ENCODE measurements at places on chromosomes 2 and 18.

DNA sequence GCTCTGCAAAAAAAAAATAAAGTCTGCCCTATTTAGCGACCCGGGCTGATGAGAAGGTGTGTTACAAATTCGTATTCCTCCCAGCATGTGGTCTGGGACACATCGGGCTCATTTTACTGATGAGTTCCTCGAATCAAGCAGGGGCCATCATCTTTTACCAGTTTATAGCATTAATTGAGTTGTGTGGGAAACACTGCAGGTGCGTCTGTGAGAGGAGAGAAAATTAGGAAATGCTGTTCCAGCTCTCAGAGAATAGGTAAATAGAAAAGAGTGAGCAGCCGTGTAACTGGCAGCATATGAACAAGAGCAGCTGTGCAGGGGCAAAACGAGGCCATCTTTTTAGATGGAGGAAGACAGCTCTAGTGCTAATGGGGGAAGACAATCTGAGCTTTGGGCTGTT lies 216.7 kb downstream of the SETBP1 start:
- DNase-seq, result no peak

DNA sequence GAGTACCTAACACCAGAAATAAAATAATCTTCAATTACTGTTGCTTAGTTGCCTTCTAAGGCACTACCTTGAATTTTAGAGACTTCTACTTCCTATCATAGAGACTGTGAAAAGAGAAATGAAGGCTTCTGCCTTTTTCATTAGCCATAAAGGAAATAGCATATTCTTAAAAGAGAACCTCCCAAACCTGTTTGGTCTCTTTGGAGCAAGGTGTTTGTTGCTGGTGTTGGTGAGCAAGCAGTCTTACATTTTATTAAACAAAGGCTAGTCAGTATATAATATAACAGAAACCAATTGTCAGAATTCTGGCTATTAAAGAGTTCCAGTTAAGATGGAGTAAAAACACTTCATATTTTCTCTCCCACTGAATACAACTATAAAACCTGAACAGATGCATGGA lies 116.4 kb downstream of the TAF4B start:
- no peak for DNase-seq

- DNase-seq, result no peak
These were observed 616 bp downstream of the EML6 start for GRCh38 chr2:54723996-54724559.

- no peak for DNase-seq
These were observed 53.6 kb downstream of the POLE4 start for GRCh38 chr2:75012080-75012479.

- no peak for DNase-seq
These were observed 85.2 kb downstream of the NYAP2 start for GRCh38 chr2:225484751-225485150.

DNA sequence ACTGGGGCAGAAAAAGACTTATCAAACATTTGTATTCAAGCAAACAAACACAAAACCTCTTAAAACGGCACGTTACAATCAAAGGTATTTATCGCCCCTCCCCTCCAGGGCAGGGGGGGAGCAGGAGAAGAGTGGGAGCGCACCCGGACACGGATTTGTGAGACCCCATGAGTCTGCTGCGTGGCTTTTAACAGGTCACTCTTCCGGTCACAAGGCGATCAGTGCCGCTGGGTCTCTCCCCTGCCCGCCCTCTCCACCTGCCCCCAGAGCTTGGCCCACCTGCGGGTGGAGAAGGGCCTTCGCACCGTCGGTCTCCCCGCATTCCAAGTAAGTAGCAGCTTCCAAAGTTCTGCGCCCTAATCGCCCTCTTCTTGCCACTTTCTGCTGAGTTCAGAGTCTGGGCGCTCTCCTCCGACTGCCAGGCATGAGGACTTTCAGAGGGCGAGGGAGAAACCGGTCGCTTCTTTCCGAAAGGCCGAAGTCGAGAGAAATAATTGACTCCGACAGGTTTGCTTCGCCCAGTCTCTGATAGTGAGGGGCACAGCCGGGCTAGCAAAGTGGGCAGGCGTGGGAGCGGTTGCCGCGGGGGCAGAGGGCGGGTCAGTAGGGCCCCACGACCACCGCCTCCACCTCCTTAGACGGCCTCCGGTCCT lies 800 bp downstream of the RPRM start:
- DNase-seq, result no peak

GRCh38 chr2:53944542-53944941 lies 26.3 kb downstream of the PSME4 start:
- DNase-seq, result no peak

DNA sequence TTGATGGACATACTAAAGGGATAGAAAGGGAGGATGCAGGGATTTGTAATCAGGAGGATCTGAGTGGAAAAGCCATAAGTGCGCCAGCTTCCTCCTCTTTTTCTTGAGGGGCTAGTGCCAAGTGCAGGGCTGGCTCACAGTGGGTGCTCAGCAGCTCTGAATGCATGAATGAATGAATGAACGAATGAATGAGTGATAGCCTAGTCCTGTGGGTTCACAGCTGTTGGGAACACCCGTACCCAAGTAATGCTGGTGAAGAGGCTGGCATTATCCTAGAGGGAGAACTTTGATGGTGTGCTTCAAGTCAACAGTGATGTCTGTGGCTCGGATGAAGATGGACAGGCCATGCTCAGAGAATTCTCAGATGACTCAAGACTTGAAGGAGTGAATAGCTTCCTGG lies 108.8 kb downstream of the KCTD1 start:
- DNase-seq, result no peak

- DNase-seq, result no peak
These were observed 672.7 kb downstream of the ZEB2 start for GRCh38 chr2:143847257-143847656.

DNA sequence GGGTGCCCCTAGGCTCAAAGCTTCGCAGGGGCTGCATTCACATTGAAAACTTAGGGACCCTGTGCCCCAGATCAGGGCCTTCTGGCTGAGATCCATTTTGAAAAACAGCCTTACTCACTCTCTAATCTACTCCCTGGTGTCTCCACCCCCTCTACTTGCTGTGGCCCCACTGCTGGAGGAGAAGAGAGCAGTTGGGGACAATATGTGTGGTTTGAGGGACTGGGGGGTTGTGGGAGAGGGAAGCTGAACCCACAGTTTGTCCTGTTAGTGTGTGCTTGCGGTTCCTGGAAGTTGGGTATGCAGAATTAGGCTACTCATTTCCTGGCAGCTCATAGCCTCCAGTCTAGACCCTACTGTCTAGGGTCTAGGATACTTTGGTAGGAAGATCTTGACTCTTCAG lies 211.4 kb downstream of the PRKCE start:
- DNase-seq, result no peak

GRCh38 chr2:180607514-180608049 lies 372.8 kb upstream of the UBE2E3 start:
- DNase-seq, result no peak

DNA sequence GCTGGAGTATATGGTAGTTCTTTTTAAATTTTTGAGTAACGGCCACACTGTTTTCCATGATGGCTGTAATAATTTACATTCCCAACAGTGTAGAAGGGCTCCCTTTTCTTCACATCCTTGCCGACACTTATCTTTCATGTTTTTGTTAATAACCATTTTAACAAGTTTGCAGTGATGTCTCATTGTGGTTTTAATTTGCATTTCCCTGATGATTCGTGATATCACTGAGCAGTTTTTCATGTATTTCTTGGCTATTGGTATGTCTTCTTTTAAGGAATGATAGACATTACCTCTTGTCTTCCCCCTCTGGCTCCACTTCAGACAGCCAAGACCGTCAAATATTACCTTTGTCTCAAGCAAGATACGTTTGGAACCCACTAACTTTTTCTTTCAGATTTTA lies 371.1 kb upstream of the NRP2 start:
- peak; percentile 14 for DNase-seq

- no peak for DNase-seq
These were observed 262.0 kb downstream of the CAMKMT start for GRCh38 chr2:44623622-44624351.

- DNase-seq, result no peak
These were observed 2.8 kb downstream of the ARID5A start for GRCh38 chr2:96539215-96539920.

DNA sequence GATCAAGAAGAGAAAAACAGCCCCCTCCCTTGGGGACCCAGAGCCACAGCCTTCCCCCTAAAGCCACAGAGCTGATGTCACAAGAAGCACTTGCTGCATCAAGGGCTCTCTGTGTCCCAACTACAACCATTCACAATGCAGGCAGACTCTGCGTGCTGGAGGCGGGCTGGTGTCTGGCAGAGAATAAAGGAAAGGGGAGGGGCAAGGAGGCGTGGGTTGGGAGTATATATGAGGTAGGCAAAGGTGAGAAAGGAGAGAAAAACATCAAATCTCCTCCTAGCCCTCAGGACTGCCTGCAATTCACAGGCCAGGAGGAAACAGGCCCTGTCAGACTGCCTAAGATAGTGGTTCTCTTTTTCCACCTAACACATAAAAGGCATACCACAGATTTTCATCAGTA lies 48.8 kb upstream of the IHH start:
- DNase-seq, result no peak

DNA sequence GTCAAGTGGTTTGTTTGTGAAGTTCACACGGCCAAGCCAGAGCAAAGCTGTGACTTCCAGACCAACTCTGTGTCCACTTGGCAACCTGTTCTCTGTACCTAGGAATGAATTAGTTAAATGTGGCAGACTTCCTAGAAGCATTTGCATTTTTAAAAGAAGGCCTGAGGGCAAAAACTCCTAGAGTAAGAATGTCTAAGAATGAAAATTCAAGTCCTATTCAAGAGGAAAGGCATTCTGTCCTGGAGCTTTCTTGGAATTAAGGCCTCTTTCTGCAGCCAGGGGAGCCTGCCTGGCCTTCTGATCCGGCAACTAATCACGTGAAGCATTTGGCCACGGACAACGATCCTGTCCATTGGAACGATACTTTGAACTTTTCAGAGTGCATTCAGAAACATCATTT lies 155.0 kb downstream of the SETBP1 start:
- DNase-seq, result no peak

DNA sequence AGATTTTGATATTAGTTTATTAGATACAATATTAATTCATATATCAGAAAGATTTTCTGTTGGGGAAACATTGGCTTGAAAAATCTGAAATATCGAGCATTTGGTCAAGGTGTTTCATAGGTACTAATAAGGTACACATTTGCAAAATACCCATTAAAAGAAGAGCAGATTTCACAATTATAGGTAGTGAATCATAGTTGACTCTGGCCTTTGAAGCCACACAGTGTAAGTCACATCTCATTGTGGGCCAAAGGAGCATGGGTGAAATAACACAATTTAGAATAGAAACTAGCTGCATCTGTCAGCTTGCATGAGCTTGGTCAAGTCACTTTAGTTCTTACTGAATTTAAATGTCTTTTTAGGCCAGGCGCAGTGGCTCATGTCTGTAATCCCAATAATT lies 4.9 kb downstream of the KDM3A start:
- no peak for DNase-seq

DNA sequence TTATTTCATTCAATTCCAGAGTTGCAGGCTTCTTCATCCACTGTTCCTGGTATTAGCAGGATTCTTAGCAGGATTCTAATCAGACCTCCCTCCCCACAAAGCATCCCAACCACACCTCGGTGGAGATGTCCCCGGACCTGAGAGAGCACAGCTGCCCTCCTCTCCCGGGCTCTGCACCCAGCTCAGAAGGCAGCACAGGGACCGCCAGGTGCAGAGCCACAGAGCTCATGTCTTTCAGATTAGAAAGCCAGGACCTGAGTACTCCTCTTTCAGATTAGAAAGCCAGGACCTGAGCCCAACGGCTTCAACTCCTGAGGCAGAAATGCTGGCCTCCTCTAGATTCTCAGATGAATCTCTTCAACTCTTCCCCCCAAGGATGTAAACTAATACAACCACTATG lies 152.3 kb downstream of the MYO5B start:
- no peak for DNase-seq

Measured in fibroblast of skin of scalp (primary cell).